ENCODE measurements at places on chromosomes 2 and 18.

GRCh38 chr2:191983591-191983990 is 136.7 kb upstream of the CAVIN2 start:
- no peak for DNase-seq

DNA sequence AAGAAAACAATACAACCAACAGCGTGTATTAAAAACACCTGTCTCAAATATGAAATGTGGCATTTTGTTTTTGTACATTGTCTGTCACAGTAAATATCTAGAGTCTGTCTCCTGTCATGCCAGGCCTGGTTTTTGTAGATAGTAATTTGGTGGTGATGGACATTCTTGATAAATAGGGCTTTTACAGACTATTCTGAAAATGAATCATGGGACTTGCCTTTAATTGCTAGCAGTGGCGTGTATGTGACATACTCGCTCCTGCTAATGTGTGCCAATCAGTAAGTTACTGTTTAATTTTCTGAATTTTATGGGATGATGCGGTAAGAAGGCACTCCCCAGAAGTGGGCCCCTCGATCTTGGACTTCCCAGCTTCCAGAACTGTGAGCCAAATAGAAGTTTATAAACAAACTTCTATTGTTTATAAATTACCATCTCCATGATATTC is 83.7 kb downstream of the TANC1 start:
- DNase-seq = no peak

- no peak for DNase-seq
These were observed 241.2 kb upstream of the TANK start for GRCh38 chr2:160918906-160919503.

DNA sequence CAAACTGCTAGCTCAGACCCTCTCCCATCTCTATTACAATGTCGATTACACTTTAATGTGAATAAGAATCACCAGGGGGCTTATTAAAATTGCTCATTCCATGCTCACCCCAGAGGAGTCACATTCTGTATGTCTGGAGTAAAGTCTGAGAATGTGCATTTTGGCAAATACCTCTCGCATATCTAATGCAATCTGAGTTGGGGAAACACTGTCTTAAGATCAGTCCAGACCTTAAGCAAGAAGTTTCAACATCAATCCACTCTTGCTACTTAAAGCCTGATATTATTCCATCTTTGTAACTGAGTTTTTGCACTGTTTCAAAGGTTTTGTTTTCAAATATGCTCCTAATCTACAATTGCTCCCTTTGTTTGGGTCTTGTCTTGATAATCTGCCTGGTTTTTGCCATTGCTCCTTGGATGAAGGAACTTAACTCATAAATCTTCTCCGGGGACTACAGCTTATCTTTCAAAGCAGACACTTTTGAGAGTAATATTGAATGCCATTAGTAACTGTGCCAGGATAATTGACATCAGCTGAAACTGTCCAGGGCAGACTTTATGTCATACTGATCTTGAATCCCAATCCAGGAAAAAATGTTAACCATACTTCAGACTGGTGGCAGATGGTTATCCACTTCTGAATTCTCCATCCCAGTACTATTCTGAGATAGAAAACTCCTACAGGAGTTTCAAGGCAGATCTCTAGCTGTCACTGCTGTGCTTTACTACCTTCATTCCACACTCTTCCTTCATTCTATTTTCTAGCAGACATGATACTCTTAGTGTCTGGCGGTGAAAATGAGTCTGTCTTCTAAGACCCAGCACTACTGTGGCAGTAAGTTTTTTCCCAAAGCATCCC is 200.9 kb downstream of the ERBB4 start:
- no peak for DNase-seq

GRCh38 chr2:1947316-1947715 is 203.0 kb upstream of the PXDN start:
- no peak for DNase-seq

DNA sequence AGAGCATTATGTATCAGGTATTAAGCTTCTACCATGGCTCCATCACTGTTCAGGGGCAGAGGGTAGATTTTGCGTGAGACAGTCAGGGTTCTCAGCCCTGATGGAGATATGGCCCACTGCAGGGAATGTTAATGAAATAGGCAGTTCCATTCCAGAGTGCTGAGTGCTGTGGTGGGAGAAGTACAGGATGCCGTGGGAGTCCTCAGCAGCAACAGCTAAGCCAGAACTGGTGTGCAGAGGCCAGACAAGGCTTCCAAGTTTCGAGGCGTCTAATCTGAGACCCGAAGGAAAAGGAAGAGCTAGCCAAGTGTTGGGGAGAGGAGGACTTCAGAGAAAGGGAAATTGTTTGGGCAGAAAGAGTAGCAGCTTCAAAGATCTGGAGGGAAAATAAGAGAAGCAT is 30.2 kb upstream of the MAPRE2 start:
- DNase-seq = no peak

DNA sequence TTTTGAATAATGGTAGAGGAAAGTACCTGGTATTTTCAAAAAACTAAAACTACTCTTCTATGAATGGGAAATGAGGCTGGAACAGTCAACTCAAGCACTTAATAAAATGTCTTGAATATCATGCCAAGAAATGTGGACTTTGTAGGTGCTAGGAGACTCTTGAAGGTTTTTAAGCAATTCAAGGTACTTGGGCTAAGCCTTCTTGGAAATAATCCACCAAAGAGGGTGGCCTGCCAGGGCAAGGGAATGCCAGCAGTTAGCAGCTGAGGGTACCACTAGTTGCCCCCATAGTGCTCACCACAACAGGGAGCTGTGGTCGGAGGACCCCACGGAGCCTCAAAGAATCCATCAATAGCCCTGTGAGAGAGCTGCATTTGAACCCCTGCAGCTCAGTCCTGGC is 14.6 kb upstream of the ACYP2 start:
- DNase-seq = no peak

DNA sequence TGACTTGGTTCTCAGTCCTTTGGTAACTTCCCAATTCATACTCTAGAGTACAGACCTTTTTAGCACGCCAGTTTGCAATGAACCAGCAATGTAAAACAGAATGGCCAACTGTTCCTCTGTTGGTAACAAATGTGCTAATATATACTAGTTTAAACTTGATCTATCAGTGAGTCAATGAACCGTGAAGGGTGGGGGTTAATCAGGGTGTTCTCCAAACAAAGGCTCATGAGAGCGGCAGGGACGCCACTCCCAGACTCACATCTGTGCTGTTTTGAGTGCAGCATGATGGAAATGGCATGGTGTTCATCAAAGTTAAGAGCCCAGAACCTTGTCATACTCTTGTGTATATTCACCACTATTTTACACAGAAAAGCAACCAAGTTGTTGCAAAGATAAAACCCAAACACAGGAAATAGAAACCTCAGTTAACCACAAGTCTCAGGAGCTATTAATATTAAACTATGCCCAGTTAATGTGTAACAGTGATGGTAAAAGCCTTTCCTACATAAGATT is 70.3 kb downstream of the CERKL start:
- DNase-seq = no peak

DNA sequence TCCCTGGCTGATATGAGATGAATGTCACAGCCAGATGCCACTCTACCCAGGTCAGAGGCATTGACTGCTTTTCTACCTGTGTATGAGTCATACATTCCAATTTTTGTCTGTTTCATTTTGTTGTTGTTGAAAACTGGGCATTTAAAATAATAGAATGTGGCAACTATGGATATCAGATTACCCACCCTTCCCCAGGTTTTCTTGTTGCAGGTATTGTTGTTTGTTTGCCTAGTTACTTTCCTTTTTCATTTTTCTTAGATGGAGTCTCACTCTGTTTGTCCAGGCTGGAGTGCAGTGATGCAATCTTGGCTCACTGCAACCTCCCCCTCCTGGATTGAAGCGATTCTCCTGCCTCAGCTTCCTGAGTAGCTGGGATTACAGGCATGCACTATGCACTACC is 70.2 kb downstream of the LRRC30 start:
- no peak for DNase-seq

GRCh38 chr2:209913786-209914345 is 88.6 kb upstream of the RPE start:
- DNase-seq = no peak

DNA sequence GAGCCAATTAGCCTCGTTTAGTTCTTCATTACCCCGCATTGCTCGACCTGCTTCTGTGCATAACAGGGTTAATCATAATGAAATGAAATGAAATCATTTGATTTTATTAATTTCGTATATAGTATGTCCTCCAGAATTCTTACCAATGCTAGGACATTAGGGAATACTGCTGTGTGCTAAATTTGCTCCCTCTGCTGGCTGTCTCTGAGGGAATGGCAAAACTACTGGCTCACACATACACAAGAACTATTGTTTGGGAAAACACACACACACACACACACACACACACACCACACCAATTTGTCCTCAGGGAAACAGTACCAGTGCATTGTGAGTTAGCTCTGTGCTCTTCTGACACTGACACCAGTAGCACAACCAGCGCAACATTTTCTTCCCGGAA is 273.3 kb upstream of the TCF4 start:
- DNase-seq = no peak

DNA sequence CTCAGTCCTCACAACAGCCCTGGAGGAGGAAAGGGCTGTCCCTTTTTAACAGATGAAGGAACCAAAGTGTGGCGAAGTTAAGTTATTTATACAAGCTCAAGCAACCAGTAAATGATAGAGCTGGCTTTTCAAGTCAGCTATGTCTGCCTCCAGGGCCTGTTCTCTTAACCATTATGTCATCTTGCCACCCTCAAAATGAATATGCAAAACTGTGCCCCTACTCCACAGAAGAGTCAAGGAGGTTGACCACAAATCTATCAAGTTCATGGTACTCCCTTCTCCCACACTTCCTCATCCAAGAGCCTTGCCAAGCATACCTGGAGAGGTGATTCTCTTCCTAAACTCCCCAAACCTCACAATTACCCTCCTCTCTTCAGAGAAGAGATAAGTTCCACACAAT is 37.3 kb upstream of the CREB1 start:
- DNase-seq = no peak

- DNase-seq = no peak
These were observed 29.8 kb downstream of the TOGARAM2 start for GRCh38 chr2:29010946-29011345.

GRCh38 chr2:42486145-42486906 is 7.5 kb downstream of the KCNG3 start:
- no peak for DNase-seq

DNA sequence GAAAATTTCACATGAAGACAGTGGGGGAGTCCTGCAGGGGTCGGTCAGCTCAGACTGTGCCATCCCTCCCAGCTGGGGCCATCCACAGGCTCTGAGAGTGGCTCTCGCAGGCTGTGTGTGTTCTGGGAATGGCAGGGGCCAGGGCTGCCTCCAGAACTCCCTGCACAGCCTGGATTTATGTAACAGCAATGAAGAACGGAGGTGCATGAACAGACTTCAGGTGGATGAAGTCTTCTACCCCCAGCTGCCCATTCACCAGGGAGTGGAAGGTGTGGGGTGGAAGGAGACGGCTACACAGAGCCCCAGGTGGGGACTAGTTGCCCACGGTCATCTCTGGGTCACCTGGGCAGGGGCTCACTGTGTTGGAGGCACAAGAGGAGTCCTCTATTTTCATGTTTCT is 56.1 kb upstream of the HDAC4 start:
- DNase-seq = no peak

GRCh38 chr2:227765788-227766372 is 20.2 kb downstream of the SCYGR8 start:
- no peak for DNase-seq

DNA sequence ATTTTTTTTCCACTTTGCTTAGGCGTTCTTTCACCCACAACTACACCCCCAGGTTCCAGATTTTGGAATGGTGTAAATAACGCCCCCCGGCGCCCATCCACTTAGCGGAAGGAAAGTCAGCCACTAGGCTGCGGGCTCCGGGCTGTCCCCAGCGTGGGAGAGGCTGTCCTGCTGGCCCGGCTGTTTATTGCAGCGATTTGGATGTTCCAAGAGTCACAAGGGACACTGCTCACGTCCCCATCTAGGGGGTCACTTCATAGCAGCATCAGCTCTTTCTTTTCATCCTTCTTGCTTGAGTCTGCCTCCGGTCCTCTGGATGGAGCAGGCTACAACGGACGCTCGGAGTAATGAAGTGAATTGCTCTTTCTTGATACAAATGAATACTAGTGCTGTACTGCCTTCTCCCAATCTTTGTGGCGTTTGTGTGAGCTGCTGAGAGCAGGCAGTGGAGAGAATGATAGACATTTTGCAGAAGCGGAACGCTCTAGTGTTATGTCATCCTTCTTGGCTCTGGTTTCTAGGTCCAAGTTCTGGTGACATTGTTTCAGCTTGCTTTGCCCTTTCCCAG is 50.7 kb upstream of the PAIP2B start:
- no peak for DNase-seq

DNA sequence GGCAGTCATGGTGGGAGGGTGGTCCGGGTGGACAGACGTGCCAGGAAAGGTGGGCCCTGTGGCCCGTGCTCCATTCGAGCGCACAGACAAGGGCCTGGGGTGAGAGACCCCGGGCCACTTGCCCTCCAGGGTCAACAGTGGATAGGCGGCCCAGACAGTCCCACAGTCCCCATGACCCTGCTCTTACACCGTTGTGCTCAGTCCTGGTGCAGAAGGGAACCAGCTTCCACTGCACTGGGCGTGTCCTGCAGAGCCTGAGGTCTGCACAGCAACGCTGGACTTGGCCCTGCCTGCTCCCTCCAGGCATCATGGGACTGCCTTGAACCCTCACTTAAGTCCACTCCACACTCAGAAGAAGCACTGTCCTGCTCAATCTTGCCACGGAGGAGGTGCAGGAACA is 52.0 kb downstream of the PXDN start:
- no peak for DNase-seq

GRCh38 chr2:146450131-146450530 is 1394.7 kb upstream of the ACVR2A start:
- no peak for DNase-seq

GRCh38 chr18:69349912-69350597 is 50.6 kb upstream of the DOK6 start:
- no peak for DNase-seq

- DNase-seq = no peak
These were observed 177.8 kb downstream of the GBX2 start for GRCh38 chr2:235990344-235990743.

DNA sequence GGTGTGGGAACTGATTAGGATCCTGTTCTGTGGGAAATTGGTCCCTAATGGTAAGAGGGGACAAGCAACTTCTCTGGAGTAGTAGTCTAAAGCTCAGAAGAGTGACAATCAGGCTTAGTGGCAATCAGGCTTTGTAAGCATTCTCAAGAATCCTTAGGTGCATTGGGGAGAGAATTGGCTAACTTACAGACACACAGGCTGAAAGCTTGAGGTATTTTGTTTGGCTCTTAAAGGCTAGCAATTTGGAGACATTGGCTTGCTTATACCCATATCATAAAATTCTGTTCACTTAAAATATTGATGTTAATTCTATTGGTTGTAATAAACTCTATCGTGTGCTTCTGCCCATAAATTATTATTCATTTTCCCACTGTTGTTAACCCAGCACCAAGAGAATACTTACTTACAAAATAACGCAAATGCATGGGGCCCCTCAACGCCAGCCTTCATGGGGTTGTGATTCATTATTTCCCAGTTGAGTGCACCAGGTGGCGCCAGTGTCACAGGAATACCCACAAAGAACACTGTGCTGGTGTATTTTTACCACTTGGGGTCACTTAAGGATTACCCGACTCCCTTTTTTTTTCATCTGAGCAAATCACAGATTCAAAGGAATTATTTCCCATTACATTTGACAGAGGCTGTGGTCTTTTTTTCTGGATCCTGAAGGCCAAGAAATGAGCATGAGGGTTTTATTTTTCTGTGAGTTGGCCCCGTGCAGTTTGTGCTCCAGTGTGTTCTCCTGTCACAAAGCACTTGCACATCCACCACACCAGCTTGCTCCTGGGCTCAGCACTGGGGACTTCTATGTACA is 45.5 kb downstream of the DDX1 start:
- no peak for DNase-seq

- DNase-seq = no peak
These were observed 325.4 kb downstream of the SPAG16 start for GRCh38 chr2:213609570-213610170.

- DNase-seq = no peak
These were observed 31.2 kb downstream of the GULP1 start for GRCh38 chr2:188322569-188323551.
